H1 (cell line): ENCODE measurements at places on chromosomes 7 and 10. TPM values are rescaled to one million over a fixed set of nuclear protein-coding genes. Genes with fewer than 3 reads are reported as not detected.

OR2A5 gene
- not detected in 2 replicates for total RNA-seq

ANXA8L1 gene
- total RNA-seq, result not detected in 2 replicates

CALML5 gene
- 0.38 TPM in 1 of 2 replicates, not detected in the other for total RNA-seq

UTF1 gene
- total RNA-seq, result 21.7 and 21.8 TPM in 2 replicates

GRCh38 chr7:117982071-117983055 is 109.1 kb upstream of the CTTNBP2 start:
- no peak for DNase-seq

- DNase-seq, result no peak
Measured at GRCh38 chr10:126372396-126372795, 15.9 kb downstream of the ADAM12 start.

- no peak for DNase-seq
Measured at GRCh38 chr7:39952374-39952773, 2.3 kb downstream of the CDK13 start.

GRCh38 chr10:33630761-33631160 is 296.3 kb upstream of the NRP1 start:
- DNase-seq, result no peak

- no peak for DNase-seq
Measured at GRCh38 chr7:81780914-81781693, 11.3 kb upstream of the HGF start.

DNA sequence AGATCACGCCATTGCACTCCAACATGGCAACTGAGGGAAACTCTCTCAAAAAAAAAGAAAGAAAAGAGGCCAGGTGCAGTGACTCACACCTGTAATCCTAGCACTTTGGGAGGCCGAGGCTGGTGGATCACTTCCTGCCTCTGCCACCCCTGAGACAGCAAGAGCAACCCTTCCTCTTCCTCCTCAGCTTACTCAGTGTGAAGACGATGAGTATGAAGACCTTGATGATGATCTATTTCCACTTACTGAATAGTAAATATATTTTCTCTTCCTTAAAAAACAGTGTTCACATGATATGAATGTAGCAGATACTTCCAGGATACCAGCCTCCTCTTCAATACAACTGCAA is 2.1 kb upstream of the ZKSCAN1 start:
- no peak for DNase-seq

GRCh38 chr7:132614428-132615318 is 38.4 kb upstream of the PLXNA4 start:
- peak; percentile 34 for DNase-seq
